Cerebellar cortex (tissue), 1 donor: ENCODE measurements at places on chromosomes 1 and 21.

- no peak for DNase-seq
Observed at GRCh38 chr1:113035086-113035485, 37.9 kb upstream of the LRIG2 start.

DNA sequence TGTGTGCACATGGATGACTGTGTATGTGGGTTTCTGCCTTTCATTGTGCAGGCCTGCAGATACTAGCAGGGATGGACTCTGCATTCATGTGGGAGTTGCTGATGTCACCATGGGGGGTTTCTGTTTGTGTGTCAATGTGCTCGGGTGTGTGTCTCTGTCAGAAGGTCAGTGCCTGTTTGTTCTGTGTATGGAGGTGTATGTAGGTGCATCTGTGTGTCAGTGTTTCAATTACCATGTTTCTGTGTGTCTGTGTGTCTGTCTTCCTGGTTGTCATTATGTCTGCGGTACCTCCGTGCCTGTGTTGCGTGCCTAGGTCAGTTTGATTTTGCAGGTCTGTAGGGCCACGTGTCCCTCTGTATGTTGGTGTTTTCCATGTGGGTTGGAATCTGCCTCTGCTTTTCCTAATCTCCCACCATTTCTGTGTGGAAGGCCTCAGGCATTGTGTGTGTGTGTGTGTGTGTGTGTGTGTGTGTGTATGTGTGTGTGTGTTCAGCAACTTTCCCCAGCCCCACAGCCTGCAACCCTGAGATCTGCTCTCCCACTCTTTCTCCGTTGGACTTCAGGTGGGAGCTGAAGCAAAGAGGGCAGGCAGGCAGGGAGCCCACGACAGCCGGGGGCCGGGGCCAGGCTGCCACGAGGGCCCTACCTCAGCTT, 36.7 kb upstream of the WASF2 start:
- peak; percentile 39 for DNase-seq

DNA sequence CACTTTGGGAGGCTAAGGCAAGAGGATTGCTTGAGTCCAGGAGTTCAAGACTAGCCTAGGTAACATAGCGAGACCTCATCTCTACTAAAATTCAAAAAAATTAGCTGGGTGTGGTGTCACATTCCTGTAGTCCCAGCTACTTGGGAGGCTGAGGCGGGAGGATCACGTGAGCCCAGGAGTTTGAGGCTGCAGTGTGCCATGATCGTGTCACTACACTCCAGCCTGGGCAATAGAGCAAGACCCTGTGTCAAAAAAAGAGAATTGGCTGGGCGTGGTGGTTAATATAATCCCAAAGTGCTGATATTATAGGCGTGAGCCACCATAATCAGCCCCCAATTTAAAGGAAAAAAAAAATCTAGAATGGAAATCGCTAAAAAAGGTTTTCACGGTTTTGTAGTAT, 7.0 kb downstream of the MACO1 start:
- DNase-seq = no peak

DNA sequence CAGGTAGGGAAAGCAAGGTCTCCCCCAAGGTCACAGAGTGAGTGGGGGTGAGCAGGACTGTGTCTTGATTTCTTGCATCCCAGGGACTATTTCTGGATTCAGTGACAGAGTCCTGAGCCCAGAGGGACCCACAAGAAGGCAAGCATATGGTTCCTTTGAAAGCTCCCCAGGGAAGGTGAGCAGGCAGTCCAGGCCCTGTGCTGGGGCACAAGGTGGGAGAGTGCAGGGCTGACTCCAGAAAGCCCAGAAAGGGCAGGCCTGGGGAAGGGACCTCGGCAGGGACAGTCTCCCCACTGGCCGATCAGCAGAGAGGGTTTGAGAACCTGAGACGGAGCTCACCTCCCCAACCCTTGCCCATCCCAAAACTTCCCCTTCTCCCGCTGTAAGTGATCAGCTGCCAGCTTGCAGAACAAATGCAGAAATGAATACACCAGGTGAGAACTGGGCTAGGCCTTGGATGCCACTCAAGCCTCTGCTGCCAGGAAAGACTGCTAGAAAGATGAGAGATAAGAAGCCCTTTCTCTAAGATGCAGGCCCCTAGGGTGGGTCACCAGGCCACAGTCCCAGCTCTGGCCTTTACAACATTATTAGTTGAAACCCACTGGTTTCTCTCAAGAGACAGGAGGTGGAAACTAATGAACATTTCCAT, 121.0 kb downstream of the GLIS1 start:
- DNase-seq = no peak

DNA sequence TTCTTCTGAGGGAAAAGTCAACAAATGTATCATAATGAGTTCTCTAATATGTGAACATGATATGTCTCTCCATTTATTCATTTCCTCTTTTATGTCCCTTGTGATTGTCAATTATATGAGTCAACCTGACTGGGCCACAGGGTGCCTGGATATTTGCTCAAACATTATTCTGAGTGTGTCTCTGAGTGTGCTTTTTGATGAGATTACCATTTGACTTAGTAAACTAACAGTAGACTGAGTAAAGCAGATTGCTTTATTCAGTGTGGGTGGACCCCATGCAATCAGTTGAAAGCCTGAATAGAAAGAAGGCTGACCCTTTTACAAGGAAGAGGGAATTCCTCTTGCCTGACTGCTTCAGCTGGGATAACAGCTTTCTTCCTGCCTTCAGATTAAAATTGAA, 142.6 kb downstream of the SLC35F3 start:
- no peak for DNase-seq

GRCh38 chr1:76503100-76503499, 364.2 kb upstream of the ST6GALNAC5 start:
- no peak for DNase-seq

GRCh38 chr1:47106792-47107191, 30.4 kb upstream of the CYP4A22 start:
- DNase-seq = no peak
